ENCODE measurements at places on chromosomes 1 and 21.

- no peak for DNase-seq
Observed at GRCh38 chr1:59215766-59216291, 81.1 kb upstream of the FGGY start.

DNA sequence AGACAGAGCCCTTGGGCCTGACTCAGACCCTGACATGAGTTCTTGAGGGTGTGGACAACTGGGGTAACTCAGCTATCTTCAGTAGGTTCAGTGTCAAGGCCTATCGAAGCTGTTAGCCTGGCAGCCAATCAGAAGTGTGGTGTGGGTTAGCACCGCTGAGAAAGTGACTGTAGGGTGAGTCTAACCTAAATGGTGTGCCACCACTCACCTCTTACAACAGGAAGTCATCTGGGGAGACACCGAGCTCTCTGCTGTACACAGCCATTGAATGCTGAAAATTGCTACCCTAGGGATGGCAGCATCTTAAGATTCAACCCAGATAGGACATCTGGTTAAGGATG, 44.6 kb downstream of the RASSF5 start:
- no peak for DNase-seq

DNA sequence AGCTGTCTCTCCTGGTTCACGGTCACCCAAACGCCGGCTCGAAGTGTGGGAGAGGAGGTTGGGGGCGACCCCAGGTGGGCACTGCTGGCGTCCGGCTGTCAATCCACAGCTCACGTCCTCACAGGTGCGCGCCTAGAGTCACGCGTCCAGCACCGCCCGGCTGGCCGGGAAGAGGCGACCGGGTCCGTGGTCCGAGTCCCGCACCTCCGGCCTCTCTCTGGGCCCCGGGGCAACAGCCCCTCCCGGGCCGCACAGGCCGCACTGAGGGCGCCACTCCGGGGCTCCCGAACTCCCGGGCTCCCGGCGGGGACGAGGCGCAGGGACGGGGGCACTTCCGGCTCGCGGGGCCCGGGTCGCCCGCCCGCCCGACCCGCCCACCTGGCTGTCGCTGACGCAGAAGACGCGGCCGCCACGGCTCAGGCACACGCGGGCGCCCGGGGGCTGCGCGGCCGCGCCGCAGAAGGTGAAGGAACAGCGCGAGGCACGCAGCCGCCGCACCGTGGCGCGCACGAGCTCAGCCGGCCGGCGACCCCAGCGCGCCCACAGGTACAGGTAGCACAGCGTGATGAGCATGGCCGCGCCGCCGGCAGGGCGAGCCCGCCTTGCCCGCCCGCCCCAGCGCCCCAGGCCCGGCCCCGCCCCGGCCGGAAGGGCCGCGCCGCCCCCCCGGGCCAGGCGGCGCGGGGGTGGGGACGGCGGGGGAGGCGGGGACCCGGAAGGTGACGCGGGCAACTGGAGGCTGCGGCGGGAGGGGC, at the start of gene HLCS:
TSS of gene HLCS (minus strand) at position 604 of the 755 bp plus-strand sequence. CDS start at position 573, 31 bp downstream.
- peak; percentile 93 for DNase-seq

GRCh38 chr1:28510273-28510969, 4.6 kb downstream of the RCC1 start:
- DNase-seq: no peak

DNA sequence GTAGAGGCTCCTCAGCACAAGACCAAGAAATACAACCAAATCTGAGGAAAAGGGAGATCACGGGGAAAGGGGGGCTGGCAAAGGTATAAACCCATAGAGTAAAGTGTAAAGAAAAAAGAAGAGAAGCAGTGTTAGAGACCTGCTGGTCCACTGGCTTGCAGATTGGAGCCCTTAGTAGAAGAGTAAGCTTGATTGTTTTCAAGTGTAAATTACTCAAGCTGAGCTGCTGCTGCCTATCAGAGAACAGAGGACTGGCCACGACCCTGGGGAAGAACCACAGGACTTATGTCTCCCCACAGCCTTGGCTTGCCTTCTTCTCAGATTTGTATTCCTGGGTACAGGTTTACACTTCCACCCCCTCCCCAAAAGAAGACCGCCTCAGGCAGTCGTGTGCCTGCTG, 294.2 kb downstream of the LMX1A start:
- DNase-seq: no peak

DNA sequence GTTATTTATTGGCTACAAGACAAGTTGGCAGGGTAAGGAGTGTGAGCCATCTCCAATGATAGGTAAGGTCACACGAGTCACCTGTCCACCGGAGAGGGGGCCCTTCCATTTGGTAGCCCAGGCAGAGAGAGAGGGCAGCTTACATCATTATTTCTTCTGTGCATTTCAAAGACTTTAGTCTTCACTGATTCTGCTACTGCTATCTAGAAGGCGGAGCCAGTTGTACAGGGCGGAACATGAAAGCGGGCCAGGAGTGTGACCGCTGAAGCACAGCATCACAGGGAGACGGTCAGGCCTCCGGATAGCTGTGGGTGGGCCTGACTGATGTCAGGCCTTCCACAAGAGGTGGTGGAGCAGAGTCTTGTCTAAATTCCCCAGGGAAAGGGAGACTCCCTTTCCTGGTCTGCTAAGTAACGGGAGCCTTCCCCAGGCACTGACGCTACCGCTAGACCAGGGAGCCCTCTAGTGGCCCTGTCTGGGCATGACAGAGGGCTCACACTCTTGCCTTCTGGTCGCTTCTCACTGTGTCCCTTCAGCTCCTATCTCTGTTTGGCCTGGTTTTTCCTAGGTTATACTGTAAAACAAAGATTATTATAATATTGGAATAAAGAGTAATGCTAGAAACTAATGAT, 36.7 kb downstream of the ZNF695 start:
- DNase-seq: peak; percentile 67

DNA sequence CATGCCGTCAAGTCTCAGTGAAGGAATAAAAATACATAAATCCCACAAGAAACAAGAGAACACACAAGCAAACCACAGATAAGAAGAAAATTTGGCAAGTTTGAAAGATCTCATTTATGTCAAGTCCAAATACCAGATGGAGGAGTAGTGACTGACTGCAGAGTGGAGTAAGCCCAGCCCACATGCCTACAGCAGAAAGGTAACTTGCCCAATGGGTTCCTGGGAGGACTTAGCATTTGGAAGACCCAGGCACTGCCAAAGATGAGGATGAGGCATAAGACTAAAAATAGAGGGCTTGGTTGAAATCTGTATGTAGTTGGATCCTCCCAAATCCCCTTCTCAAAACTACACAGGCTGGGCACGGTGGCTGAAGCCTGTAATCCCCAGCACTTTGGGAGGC, 70.8 kb downstream of the ZNF648 start:
- DNase-seq: no peak

GRCh38 chr1:155873860-155874259, 14.5 kb downstream of the SYT11 start:
- DNase-seq: no peak

- peak; percentile 74 for DNase-seq
Observed at GRCh38 chr1:155051777-155052398, 772 bp downstream of the ADAM15 start.

DNA sequence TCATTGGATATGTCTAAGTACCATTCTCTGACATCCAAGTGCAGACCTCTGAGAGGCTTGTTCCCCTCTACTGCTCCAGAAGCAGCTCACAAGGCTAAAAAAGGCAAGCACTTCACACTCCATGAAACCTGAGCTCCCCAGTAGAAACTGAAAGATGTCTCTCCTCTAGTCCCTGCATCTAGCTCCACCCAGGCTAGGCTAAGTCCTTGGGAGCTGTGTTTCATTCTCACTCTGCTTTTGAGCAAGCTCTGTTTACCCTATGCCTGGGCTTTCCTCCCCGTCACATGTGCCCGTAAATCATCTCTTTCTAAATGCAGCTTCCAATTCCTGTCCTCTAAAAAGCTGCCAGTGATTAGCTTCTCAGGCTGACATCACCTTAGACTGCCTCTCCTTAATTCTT, 39.0 kb downstream of the LRRC71 start:
- no peak for DNase-seq

- no peak for DNase-seq
Observed at GRCh38 chr1:186208405-186209129, 166.5 kb downstream of the TPR start.
